ENCODE measurements at places on chromosomes 5 and 9.

GRCh38 chr5:1666812-1667588 is 132.6 kb downstream of the MRPL36 start:
- DNase-seq, result no peak

DNA sequence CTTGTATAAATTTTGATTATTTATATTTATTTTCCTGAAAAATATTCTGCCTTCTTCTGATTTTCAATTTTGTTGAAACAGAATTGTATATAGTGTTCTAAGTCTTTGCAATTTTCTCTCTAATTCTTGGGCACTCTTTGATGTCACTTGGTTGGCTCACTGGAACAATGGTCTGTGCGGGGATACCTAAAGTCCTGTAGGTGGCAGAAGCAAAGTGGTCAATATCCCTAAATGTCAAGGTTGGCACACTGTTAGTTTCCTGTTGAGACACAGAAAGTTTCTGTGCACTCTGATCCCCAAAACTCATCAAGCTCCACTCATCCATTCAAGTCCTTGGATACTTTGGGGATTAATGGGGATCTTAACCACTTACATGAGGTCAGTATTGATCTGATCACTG is 480.8 kb upstream of the CCNG1 start:
- no peak for DNase-seq

DNA sequence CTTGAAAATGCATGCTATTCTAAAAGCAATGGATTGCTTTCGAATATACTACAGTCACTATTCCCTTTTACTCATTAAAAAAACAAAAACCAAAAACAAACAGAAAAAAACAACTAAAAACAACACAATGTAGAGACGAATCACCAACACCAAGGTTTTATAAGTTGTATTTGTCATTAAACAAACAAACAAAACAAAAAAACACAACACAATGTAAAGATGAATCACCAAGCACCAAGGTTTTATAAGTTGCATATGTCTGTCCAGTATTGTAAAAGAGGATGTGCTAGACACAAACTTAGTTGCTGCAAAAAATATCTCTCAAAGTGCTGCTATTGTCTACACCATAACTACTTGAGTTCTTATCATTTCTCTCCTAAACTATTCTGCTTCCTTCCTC is 1269.2 kb downstream of the EFNA5 start:
- no peak for DNase-seq

DNA sequence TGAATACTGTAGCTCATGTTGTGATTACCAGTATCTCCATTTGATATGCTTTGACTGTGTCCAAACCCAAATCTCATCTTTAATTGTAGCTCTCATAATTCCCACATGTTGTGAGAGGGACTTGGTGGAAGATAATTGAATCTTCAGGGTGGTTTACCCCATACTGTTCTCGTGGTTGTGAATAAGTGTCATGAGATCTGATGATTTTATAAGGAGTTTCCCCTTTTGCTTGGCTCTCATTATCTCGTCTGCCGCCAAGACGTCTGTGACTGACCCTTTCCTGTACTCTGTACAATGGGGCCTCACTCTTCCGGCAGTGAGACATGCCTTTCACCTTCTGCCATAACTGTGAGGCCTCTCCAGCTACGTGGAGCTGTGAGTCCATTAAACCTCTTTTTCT is 59.3 kb downstream of the TRIO start:
- no peak for DNase-seq

- no peak for DNase-seq
Observed at GRCh38 chr9:86836797-86837196, 110.5 kb downstream of the GAS1 start.

GRCh38 chr5:138110266-138110963 is 26.6 kb downstream of the WNT8A start:
- no peak for DNase-seq

DNA sequence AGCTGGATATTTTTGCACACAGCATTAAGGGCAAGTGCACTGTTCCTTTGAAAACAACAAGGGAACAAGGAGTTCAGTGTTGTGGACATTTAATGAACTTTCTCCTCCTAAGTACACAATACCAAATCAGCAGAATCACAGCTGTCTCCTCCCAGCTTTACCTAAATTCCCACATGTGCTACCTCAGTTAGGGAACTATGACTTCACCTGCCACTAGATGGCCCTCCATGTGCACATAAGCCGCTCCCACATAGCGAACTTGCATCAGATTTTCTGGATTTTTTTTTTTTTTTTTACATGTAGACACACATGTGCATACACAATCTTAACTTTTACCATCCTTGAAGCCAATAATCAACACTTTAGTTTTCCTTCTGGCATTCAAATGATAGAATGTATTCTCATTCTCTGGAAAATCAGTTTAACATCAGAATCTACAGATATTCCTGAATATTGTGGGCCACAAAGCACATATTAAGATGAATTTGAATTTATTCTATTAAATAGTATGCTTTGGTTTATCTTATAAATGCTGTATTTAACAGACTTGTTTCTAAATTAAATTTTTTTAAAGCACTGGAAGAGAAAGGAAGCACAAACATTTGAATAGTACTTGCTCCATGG is 123.6 kb downstream of the PALM2AKAP2 start:
- DNase-seq, result peak; percentile 52

- no peak for DNase-seq
Observed at GRCh38 chr5:120794121-120794520, 330.0 kb downstream of the PRR16 start.

DNA sequence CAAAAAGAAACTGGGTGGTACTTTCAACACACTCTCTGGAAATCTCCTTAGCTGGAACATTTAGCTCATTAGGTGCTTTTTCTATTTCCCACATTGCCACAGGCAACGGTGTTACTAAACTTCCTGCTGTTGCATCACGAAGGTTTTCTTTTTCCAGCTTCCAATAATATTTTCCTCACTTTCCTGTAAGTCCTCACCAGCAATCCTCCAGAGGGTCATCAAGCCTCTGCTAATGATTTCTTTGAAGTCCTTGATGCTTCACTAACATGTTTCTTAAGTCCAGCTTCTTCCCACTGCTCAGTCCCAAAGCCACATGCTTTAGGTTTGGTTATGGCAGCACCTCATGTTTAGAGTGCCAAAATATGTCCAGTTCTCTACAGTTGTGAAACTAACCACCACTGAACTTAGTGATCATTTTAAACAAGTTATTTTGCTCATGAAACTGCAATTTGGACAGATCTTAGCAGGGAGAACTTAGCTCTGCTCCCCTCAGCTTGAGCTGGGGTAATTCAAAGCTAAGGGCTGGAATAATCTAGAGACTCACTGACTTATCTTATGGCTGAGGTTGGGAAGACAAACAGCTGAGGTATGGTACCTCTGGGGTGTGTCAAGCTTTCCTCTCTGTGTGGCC is 39.9 kb upstream of the RETREG1 start:
- DNase-seq, result no peak

DNA sequence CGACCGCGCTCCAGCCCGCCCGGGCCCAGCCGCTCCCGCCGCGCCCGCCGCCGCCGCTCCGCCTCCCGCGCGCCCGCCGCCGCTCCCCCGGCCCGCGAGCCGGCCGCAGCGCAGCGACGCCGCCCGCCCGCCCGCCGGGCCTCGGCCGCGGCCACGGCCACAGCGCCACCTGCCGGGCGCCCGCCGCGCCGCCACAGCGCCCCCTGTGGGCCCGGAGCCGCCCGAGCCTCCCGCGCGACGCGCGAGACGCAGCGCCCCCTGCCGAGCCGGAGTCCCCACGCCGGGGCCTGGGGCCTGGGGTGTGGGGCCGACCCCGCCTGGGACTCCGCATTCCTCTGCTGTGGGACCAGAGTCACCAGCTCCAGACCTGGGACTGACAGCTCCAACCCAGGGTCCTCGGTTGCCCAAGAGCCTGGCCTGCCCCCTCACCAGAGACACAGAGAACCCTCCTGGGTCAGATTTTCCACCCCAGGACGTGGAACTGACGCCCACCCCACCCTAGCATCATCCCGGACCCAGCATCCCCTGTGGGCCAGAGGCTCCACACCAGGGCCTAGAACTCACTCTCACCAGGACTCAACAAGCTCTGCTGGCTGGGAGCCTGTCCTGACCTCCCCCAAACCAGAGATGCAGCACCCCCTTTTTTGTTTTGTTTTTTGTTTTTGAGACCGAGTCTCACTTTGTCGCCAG is at the start of gene RAPGEF1:
RAPGEF1 (minus strand) TSS at position 118 of the 690 bp plus-strand sequence. CDS start 246 bp downstream, outside the sequence.
- peak; percentile 68 for DNase-seq

GRCh38 chr5:123305751-123306150 is 117.5 kb downstream of the CEP120 start:
- DNase-seq, result no peak

DNA sequence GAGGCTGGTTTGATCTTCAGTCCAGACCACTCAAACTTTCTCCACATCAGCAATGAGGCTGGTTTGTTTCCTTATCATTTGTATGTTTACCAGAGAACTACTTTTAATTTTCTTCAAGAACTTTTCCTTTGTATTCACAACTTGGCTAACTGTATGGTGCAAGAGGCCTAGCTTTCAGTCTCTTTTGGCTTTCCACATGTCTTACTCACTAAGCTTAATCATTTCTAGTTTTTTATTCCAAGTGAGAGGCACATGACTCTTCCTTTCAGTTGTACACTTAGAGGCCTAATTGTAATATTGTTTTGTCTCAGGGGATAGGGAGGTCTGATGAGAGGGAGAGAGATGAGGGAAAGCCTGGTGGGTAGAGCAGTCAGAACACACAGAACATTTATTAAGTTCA is 554.0 kb upstream of the ARRDC3 start:
- DNase-seq, result no peak

DNA sequence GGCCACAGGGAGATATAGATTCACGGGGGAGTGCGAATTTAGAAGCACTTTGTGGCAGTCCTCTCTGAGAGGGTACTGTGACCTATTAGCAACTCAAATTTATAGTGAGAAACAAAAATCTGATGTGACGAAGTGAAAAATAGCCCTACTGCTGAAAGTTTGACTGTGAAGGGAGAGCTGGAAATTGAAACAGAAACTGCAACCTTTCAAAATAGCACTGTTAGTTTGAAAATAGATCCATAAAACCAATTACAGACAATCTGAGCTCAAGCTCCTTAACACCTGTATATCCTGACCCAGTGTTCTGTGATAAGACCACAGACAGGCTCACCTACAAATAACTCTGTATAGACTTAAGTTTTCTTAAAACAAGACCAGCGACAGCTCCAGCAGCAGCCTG is 420.1 kb downstream of the IRX1 start:
- DNase-seq, result no peak

- no peak for DNase-seq
Observed at GRCh38 chr5:40555886-40556285, 123.8 kb upstream of the PTGER4 start.

GRCh38 chr5:170389550-170389892 is 354 bp upstream of the KCNMB1 start:
- DNase-seq, result no peak

- DNase-seq, result no peak
Observed at GRCh38 chr5:115246361-115246991, 16.2 kb downstream of the PGGT1B start.

DNA sequence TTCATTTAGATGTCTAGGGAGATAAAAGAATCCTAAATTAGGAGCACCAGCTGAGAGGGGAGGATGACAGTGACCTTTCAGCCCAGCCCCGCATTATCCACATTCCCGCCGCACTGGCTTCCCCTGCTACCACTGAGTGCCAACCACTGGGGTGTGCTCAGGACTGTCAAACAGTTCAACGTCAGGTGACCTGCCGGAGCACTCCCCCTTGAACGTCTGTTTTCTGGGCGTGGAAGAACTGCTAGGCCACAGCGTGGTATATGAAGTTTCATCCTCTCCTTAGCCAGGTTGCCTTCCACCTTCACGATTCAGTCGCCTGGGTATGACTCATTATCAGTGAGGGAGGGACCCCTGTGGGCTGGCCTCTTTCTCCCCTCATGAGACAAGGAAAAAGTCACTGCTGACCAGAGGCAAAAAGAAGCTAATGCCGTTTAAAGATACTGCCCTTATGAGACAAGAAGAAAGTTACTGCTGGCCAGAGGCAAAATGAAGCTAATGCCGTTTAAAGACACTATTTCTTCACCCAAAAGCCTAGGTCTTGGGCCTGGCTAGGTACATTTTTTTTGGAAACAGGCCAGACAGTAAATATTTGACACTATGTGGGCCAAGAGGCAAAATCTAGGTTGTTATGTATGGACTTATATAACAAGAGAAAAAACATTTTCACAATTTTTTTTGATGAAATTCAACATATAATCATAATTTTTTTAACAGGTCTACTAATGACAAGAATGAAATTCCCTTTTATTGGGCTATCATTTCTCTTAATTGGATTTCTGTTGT is 4.6 kb downstream of the NMRK1 start:
- DNase-seq, result no peak

GRCh38 chr9:127912882-127913281 is 4.0 kb downstream of the ST6GALNAC4 start:
- no peak for DNase-seq

DNA sequence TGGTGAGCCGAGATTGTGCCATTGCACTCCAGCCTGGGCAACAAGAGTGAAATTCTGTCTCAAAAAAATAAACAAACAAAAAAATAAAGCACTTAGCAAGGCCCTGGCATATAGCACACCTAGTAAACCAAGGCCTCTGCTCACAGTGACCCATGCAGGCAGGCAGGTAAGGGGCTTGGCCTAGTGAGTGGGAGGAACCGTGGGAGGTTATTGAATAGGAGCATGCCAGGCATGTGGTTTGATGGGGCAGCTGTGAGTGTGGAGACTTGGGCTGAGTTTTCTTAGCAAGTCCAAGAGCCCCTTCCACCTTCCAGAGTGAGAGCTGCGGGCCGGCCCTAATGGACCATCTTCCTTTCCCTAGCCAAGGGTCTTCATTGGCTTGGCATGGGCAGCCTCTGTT is 4.5 kb upstream of the NDST1 start:
- no peak for DNase-seq

- no peak for DNase-seq
Observed at GRCh38 chr5:95927927-95928723, 33.5 kb downstream of the ELL2 start.

- DNase-seq, result no peak
Observed at GRCh38 chr5:25107853-25108252, 463.1 kb upstream of the CDH10 start.

- DNase-seq, result no peak
Observed at GRCh38 chr5:38467353-38468040, 88.9 kb downstream of the LIFR start.

DNA sequence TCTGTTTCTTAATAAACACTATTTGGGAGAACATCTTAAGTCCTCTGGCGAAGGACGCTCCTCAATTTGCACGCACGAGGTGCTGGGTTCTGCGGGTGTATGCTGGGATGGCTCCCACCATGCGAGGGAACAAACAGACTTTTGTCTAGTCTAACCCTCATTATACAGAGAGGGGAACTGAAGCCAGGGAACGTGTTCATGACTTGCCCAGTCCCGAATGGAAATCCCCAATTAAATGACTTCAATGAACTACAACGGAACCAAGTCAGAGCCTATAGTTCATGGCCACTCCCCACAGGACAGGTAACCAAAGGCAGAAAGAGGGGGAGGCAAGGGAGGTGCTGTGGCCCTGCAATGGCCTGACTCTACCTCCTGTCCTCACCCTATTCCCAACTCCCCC is 9.3 kb downstream of the TLE1 start:
- DNase-seq, result no peak

GRCh38 chr5:150627731-150628545 is 12.5 kb upstream of the SYNPO start:
- no peak for DNase-seq

Measured in activated CD4-positive, alpha-beta T cell treated with anti-CD3 and anti-CD28 coated beads, Interleukin-2, amount 50 U/mL, for 24 hours (primary cell).